ENCODE measurements at places on chromosomes 3 and 15.

GRCh38 chr3:174857301-174857700 lies 1.8 kb upstream of the NAALADL2 start:
- no peak for DNase-seq

DNA sequence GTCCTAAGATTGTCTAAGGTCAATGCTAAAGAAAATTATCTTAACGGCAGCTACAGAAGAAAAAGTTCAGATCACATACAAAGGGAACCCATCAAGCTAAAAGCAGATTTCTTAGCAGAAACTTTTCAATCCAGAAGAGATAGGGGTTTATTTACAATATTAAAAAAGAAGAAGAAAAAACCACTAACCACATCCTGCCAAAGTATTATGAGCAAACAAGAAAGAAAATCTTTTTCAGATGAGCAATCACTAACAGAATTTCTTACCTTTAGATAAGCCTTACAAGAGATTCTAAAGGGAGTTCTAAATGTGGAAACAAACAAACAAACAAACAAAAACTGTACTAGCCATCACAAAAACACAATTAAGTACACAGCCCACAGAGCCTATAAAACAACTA lies 1015.8 kb upstream of the EPHA6 start:
- no peak for DNase-seq

- no peak for DNase-seq
Measured at GRCh38 chr3:168341956-168342936, 246.5 kb upstream of the GOLIM4 start.

DNA sequence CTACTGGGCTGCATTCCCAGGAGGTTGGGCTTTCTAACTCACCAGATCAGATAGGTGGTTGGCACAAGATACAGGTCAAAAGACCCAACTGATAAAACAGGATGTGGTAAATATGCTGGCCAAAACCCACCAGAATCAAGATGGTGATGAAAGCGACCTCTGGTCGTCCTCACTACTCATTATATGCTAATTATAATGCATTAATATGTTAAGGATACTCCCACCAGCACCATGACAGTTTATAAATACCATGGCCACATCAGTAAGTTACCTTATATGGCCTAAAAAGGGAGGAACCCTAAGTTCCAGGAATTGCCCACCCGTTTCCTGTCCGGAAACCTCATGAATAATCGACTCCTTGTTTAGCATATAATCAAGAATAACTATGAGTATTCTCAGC lies 31.6 kb downstream of the CFAP44 start:
- DNase-seq, result no peak

DNA sequence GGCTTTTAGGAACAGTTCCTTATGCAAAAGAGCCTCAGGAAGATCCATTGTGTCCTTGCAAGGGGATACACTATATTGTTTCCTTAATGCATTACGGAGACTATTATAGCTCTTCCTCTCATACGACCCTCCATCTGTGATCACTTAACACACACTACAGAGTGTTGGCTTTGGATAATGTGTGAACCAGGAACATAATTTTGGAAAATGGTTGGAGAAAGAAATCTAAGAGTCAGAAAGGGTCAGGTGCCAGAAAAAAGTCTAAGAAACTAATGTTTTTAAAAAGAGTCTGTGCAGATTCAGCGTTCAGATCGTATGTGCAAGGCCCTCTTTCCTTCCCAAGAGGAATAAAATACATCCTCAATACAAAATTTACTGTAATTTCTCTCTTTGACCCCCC lies 27.3 kb downstream of the LRRN1 start:
- DNase-seq, result no peak

GRCh38 chr3:94904156-94904674 lies 841.4 kb downstream of the NSUN3 start:
- DNase-seq, result no peak

Data from Panc1 (cell line).